Activated CD8-positive, alpha-beta memory T cell treated with anti-CD3 and anti-CD28 coated beads, Interleukin-2, amount 10 ng/mL, durations not matched to agents 7 days and 5 days (primary cell): ENCODE measurements at places on chromosomes 4 and X.

DNA sequence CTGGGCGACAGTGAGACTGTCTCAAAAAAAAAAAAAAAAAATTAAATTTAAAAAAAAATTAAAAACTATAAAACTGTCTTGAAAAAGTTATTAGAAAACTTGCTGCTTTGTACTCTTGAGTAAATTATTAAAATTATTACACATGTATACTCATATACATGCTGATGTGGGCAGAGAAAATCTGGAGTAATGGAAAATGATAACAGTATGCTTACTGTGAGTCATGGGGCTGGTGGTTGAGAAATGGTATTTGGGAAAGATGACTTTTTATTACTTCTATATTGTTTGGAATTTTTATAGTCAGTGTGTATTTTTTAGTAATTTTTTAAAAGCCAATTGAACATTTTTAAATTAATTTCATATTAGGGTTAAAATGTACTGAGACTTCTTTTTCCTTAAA lies 7.5 kb downstream of the YY2 start:
- no peaks in the 10 kb centered on the region for H3K27me3 ChIP-seq
- DNase-seq = no peak
- H3K4me1 ChIP-seq = peaks cover 4% of the 10 kb centered on the region
- H3K36me3 ChIP-seq = no peaks in the 10 kb centered on the region

DNA sequence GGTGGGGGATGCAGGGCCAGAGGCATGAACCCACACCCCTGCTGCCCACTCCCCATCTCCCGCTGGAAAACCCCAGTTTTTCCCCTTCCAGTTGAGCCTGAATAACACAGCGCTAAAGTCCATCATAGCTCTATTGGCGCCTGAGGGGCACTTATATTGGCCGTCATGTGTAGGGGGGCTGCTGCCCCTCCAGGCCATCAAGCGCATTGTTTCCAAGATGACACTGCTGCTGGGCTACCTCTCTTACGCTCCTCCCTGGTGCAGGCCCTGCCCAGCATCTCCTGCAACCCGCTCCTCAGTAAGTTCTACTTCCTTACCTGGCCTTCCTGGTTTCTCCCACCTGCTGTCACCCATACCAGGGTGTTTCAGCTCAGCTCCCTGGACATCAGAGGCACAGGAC lies 205.0 kb upstream of the RPL34 start:
- no peaks in the 10 kb centered on the region for H3K36me3 ChIP-seq
- H3K4me3 ChIP-seq = no peak overlapping the region
- DNase-seq = no peak
- H3K27me3 ChIP-seq = peaks cover 2% of the 10 kb centered on the region
- no peaks in the 10 kb centered on the region for H3K4me1 ChIP-seq

DNA sequence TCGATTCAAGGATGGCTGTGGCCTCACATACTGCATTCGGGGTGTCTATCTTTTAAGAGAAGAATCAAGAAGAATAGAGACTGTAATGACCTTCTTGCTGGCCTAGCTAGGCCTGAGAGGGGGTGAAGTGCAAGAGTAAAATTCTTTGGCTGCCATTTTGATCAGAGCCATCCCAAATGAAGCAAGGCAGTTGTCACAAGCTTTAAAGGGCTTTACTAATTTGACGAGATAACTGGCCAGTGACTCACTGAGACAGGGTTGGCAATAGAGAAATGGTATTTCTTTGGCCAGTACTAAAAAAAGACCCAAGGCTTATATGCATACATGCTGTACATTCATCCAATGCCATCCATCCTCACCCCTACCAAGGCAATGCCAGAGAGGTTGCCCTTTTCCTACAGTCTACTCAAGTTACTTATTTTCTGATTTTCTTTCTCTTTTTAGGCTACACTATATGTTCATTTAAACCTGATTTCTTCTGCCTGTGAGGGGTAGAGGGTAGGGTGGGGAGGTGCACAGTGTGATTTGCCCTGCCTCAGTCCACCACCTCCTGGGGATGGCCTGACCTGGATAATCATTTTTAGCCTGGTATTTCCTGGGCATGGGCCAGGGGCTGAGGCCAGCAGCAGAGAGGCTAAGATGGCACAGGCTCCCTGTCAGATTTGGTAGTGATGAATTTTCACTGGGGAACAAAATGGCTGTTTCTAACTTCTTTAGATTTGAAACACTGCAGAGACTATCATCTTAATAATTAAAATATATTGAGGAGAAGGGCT lies 32.2 kb downstream of the ATG4A start:
- peaks cover 1% of the 10 kb centered on the region for H3K36me3 ChIP-seq
- DNase-seq = no peak
- H3K4me3 ChIP-seq = no peak overlapping the region

DNA sequence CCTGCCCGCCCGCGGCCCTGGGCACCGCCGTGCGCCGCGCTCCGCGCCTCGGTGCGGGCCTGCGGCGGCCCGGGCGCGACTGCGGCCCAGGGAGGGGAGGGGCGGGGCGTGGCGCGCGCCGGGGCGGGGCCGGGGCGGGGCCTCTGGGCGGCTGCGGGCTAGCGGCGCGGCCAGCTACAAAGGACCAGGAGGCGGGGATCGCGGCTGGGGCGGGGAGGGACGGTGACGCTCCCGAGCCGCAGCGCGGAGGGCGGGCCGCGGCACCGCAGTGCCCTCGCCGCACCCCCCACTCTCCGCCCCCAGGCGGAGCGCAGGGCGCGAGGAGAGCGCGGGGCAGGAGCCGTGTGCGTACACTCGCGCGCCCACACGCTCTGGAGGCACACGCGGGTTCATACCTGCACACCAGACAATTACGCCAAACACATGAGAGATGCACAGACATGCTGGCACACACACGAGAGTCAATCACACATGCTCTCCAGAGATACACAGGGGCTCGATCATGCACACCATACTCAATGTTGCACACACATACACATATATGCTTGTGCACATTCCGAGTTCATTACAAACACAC lies at the start of gene CRMP1:
TSS of gene CRMP1 (minus strand) at position 83 of the 577 bp plus-strand sequence. CDS start 117 bp downstream, outside the sequence.
- no peak for DNase-seq
- H3K4me1 ChIP-seq = peaks cover 5% of the 10 kb centered on the region
- H3K36me3 ChIP-seq = peaks cover 9% of the 10 kb centered on the region
- H3K27me3 ChIP-seq = peaks cover 59% of the 10 kb centered on the region

DNA sequence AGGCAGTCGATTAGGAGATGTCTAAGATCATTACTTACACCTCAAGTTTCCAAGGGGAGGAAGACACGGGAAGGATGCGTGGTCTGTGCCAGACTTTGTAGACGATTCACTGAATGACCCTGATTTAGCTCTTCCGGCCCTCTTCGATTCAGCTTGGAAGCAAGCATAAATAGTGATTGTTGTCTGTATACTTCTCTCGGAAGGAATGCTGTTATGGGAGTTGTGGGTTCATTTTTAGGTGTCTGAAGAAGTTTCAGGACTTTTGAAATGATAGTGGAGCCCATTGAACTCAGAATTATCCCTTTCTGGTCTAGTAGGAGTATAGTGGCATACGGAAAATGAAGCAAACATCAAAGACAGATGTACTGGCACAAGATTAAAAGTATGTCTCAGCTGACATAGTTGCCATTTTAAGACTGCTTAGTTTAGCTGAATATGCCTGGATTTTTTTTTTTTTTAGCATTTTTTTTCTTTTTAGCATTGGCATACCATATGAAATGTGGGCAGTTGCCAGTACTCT lies 1.0 kb upstream of the ANKRD17 start:
- no peaks in the 10 kb centered on the region for H3K27me3 ChIP-seq
- H3K27ac ChIP-seq = peak overlapping the region; percentile 98
- H3K4me1 ChIP-seq = peaks cover 39% of the 10 kb centered on the region
- peaks cover 8% of the 10 kb centered on the region for H3K36me3 ChIP-seq
